NCI-H146 (cell line): ENCODE measurements at places on chromosomes 5 and 9.

GRCh38 chr9:8633784-8634183, 834.2 kb upstream of the DMAC1 start:
- no peak for DNase-seq

DNA sequence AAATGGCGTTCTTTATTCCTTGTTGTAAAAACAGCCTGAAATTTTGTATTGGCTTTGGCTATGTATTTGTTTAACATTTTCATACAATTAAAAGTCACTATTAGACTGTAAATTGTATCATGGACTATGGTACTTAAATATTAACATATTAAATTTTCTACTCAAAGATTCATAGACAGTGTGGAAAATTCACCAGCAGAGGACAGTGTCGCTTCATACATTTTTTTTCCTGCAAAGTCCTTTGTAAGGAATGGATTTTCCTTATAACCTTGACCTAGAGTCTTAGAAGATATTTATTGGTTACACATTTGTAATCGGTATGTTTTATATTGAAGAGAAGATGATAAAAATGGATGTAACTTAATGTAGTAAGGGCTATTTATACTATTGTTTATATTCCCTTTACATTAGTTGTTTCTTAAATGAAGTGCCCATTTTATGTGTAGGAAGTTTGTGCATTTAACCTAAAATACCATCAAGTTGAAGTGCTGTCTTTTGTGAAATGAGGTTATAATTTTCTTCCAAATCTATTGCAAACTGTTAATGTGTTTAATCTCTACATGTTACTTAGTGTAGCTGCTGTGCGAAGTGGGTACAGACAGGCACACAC, 150.1 kb downstream of the KDM4C start:
- DNase-seq, result peak; percentile 27

DNA sequence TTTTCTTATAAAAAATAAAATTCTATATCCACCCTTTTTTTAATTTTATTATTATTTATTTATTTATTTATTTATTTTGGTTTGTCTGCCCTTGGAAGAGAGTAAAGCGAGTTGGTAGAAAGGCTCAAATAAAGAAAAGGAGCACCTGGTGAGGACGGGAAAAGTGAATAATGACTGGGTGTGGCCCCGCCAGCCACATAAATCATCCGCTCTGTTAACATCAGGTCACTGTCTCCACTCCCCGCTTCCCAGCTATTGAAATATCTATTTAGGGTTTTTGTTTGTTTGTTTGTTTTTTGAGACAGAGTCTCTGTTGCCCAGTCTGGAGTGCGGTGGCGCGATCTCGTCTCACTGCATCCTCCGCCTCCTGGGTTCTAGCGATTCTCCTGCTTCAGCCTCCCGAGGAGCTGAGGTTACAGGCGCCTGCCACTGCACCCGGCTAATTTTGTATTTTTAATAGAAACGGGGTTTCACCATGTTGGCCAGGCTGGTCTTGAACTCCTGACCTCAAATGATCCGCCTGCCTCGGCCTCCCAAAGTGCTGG, 844 bp downstream of the POLR3G start:
- peak; percentile 44 for DNase-seq

- no peak for DNase-seq
Measured at GRCh38 chr5:175471628-175472027, 6.7 kb upstream of the SFXN1 start.

DNA sequence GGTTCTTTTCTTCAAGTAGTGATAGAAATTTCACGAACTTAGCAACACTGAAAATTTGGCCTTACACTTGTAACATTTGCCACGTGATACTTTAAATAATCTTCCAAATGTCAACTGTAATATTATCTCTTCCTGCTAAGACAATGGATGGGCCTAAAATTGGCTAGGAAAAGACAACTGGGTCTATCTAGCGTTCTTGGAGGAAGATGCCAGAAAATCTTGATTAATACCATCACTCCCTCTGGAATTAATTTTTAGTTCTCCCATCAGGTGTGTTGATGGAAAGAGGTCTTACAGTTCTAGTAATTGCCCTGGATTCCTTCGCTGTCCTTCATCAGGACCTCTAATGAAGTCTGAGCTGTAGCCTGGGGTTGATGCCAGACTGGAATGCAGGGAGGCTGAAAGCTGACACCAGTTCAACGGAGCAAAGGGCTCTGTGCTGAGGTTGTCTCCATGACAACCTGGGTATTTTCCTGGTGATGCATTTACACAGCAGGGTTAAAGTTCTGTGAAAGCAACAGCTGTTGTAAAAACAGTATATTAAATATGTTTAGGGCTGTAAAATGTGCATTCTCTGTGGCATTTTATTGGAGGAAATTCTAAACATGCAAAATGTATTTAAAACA, 92.3 kb downstream of the GAS1 start:
- no peak for DNase-seq

- peak; percentile 34 for DNase-seq
Measured at GRCh38 chr9:92385477-92385876, 18.9 kb downstream of the OGN start.

GRCh38 chr9:96619124-96619465, 548 bp downstream of the CDC14B start:
- DNase-seq, result no peak

DNA sequence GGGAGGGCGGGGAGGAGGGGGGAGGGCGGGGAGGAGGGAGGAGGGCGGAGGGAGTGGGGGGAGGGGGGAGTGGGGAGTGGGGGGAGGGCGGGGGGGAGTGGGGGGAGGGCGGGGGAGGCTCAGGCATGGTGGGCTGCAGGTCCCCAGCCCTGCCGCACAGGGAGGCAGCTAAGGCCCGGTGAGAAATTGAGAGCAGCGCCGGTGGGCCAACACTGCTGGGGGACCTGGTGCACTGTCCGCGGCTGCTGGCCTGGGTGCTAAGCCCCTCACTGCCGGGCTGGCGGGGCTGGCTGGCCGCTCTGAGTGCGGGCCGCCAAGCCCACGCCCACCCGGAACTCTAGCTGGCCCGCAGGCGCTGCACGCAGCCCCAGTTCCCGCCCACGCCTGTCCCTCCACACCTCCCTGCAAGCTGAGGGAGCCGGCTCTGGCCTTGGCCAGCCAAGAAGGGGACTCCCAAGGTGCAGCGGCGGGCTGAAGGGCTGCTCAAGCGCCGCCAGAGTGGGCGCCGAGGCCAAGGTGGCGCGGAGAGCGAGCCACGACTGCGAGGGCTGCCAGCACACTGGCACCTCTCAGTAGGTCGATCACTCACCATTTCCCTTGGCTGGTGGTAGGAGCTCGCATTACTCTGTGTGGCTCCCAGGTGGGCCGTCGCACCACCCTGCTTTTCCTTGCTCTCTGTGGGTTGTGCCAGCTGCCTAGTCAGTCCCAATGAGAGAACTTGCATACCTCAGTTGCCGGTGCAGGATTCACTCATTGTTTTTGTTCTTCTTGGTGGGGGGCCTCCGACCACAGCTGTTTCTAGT, 160.2 kb downstream of the CNTLN start:
- no peak for DNase-seq

DNA sequence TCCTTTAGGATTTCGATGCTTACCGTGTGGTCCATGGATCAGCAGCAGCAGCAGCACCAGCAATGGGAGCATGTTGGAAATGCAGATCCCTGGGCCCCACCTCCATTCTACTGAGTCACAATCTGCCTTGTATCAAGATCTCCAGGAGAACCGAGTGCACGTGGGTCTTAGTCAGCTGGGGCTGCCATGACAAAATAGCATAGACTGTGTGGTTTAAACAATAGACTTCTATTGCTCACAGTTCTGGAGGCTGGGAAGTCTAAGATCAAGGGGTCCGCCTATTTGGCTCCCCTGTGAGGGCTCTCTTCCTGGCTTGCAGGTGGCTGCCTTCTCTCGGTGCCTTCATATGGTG, 1.3 kb upstream of the PROP1 start:
- DNase-seq, result no peak

DNA sequence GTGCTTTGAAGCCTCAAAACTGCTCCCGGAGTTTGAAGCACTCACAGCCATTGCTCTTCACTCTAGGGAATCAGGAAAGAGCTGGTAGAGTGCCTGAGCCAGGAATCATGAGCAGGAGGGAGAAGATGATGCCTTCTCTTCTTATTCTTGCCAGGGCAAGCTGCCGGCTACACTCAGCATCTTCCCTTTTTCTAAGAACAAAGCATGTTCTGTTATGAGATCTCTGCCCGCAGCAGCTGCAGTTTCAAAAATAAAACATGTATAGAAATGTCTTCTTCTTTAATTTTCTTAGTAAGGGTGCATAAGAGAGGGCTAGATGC, 57.9 kb upstream of the RICTOR start:
- no peak for DNase-seq

GRCh38 chr5:149268928-149269557, 2.6 kb upstream of the AFAP1L1 start:
- peak; percentile 25 for DNase-seq

- no peak for DNase-seq
Measured at GRCh38 chr9:101480386-101480785, 44.8 kb upstream of the ALDOB start.

GRCh38 chr9:91160181-91160580, 201.5 kb downstream of the AUH start:
- DNase-seq, result no peak

GRCh38 chr5:170421826-170422225, 32.7 kb upstream of the KCNMB1 start:
- DNase-seq, result no peak

DNA sequence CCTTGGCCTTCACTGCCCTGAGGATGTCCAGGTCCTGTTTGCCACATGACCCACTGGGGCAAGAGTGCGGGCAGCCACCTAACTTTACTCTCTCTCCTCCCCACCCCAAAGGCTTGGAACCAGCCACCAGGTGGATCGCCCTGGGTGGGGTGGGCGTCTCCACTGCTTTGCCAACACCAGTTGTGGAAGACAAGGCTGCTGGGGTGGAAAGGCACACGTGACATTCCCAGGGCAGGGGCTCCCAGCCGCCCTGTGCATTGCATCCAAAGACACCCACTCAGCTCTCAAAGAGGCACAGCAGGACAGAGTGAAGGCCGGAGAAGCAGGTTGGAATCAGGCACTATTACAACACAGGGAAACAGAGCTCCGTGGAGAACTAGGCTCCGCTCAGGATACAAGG, 162.2 kb downstream of the OLFM1 start:
- no peak for DNase-seq

GRCh38 chr9:16611001-16611400, 259.5 kb downstream of the BNC2 start:
- no peak for DNase-seq

DNA sequence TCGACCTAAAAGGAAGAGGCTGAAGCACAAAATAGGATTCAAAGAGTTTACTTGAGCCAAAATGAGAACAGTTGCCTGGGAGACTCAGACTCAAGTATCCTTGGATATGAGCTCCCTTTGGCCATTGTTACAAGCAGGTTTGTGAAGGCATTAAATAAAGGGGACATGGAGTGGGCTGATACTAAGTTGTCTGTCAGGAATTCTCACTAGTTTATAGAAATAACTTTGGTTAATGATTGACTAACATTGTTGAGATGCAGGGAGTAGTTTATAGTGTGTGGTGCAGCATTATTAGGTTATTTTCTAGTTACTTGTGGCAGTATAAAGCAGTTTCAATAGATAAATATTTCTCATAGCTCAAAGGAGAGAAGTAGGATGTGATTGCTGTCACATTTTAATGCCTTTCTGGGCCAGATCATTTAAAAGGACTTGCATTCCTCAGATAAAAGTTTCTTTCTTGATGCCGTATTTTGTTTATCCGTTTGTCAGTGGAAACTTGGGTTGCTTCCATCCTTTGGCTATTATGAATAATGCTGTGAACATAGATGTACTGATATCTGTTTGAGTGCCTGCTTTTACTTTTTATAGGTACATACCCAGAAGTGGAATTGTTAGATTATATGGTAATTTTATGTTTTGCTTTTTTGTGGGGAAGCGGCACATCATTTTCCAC, 9.1 kb downstream of the AP3S1 start:
- DNase-seq, result no peak

GRCh38 chr5:179530069-179530998, 20.0 kb upstream of the RUFY1 start:
- no peak for DNase-seq

DNA sequence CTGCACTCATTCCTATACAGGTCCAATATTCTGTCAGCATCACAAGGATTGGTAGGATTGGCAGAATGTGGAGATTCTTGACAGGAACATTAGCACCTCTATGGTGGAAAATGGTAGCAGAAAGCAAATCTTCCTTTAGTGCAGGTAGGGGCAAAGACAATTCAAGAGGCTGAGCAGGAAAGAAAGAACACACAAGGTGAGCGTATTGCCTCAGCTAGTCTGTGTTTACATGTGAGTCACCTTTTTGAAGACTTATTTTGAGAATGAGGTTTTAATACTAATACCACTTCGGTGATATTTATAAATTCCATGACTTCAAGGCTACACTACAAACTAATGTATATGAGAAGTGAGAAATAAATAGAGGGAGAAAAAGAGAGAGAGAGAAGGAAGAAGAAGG, 717.0 kb downstream of the BRINP1 start:
- DNase-seq, result no peak

DNA sequence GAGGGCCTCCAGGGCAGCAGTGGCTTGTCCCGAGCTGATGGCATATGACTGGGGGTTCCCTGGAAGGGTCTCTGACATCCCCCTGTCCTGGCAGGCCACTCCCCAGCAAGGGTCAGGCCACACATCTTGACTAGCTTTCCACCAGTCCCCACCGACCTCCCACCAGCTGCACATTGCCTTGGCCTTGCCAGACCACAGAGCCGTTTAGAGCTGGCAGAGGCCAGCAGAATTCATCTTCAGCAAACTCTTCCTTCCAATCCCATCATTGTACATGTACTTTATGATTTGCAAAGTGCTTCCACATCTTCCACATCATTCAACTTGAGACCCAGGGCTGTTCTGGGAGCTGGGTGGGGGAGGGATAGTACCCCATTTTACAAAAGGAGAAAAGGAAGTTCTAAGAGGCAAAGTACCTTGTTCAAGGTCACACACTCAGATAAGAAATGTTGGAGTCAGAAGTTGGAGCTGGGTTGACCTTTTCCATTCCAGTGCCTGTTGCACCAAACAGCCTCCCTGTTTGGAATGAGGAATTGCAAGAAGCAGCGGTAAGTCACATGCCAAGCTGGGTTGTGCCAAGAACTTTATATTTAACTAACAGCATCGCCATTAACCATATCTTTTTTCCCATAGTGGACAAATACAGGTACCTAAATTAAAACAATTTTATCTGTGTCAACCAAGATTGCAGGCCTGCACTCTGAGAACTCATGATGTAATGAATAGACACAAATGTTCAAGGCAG, 25.8 kb upstream of the COL15A1 start:
- DNase-seq, result no peak

- DNase-seq, result no peak
Measured at GRCh38 chr9:127208416-127208815, 56.2 kb upstream of the GARNL3 start.

GRCh38 chr9:126522612-126523356, 90.9 kb upstream of the LMX1B start:
- no peak for DNase-seq

- DNase-seq, result no peak
Measured at GRCh38 chr9:2072752-2073405, 57.7 kb downstream of the SMARCA2 start.
